ENCODE measurements at places on chromosomes 4 and X. TPM values are rescaled to one million over a fixed set of nuclear protein-coding genes. Genes with fewer than 3 reads are reported as not detected.

GRCh38 chr4:2666722-2667247 lies 89.4 kb downstream of the TNIP2 start:
- H3K36me3 ChIP-seq: peaks cover 37% of the 10 kb centered on the region
- no peaks in the 10 kb centered on the region for H3K27me3 ChIP-seq
- no peak overlapping the region for H3K27ac ChIP-seq
- DNase-seq: no peak
- peaks cover 2% of the 10 kb centered on the region for H3K4me1 ChIP-seq

Gene GPRASP2
- total RNA-seq: 20.0 TPM

- H3K4me1 ChIP-seq: peaks cover 19% of the 10 kb centered on the region
- no peak overlapping the region for H3K4me3 ChIP-seq
Measured at GRCh38 chrX:40644176-40644575, 3.2 kb downstream of the CXorf38 start.

Gene SSX2B
- not detected for total RNA-seq

Gene GPAT3
- 1.6 TPM for total RNA-seq

Data from WTC11 (cell line).